ENCODE measurements at places on chromosomes 1 and 21.
A peak's percentile ranks its signal among the peaks of the same experiment; 100 is the strongest.

DNA sequence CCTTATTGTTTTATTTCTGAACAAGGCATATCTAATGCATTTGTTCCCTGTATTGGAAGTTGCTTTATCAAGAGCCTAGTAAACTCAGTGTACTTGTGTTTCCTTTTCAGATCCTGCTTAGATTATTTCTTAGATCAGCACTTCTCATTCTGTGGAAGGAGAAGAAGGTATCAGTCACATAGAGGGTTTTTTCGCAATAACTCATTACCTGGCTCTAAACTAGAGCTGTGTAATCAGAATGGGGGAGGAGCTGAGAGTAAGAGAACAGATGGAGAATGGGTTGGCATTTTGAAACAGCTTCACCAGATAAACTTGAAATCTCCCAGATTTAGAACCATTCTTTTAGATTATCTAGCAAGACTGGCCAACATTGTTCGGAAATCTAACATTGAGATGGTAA, 11.0 kb downstream of the AHCYL1 start:
- DNase-seq: no peak

DNA sequence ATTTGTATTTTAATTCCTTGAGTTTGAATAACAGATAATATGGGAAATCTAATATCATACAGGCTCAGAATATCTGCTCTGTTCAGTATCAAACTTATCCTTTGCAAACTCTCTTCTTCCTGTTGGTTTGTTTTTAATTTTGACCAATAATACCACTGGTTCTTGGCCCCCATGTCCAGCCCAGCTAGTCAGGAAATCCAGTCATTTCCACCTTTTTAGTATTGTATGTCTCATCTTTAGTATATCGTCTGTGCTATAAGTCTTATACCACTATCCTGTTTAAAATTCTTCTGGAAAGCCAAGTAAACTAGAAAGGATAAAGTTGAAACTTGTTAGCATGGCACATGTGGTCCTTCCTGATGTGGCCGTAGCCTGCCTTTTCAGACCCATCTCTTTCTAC, 10.7 kb downstream of the SCCPDH start:
- DNase-seq: no peak

DNA sequence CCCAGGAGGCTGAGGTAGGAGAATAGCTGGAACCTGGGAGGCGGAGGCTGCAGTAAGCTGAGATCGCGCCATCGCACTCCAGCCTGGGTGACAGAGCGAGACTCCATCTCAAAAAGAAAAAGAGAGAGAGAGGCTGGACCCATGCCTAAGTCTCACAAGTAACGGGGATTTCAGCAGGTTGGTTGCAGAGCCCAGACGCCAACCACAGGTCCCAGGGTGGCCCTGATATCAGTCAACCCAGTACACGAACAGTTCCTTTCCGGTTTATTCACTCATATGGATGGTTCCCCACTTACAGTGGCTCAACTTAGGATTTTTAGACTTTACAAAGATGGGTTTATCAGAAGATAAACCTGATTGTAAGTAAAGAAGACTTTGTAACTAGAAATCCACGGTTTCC, 40.9 kb downstream of the CLSTN1 start:
- DNase-seq: no peak

DNA sequence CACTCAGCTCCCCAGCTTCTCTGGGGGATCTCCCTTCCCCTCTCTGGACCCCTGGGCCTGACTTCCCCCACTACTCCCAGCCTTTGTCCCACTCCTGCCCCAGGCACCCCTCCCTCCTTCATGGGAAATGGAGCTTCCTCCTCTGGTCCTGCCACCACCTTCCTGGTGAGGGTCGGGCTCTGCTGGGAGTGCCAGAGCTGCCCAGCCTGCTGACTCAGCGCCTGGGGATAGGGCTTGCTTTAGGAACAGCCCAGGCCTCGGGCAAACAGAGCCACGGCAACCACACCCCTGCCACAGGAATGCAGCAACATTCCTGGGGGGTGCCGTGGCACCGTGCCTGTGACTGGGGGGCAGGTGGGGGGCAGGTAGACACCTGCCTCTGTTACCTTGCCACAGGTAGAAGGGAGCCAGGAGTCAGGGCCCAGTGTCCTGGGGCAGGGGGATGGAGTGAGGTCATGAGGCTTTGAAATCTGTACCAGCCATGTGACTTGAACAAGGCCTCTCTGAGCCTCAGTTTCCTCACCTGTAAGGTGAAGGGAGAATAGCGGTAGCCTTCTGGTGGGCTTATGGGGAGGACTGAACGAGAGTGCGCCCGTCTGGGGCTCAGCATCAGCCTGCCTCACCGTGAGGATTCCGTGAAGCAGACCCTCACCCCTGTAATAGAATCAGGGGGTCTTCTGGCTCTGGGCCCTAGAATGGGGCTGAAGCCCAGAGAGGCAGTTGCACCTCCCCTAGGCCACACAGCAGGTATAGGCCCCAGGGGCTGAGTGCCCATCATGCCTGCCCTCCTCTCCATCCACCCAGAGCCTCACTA, 17.8 kb upstream of the EPHA2 start:
- DNase-seq: no peak

GRCh38 chr1:117295001-117295400, 72.2 kb upstream of the MAN1A2 start:
- DNase-seq: no peak

DNA sequence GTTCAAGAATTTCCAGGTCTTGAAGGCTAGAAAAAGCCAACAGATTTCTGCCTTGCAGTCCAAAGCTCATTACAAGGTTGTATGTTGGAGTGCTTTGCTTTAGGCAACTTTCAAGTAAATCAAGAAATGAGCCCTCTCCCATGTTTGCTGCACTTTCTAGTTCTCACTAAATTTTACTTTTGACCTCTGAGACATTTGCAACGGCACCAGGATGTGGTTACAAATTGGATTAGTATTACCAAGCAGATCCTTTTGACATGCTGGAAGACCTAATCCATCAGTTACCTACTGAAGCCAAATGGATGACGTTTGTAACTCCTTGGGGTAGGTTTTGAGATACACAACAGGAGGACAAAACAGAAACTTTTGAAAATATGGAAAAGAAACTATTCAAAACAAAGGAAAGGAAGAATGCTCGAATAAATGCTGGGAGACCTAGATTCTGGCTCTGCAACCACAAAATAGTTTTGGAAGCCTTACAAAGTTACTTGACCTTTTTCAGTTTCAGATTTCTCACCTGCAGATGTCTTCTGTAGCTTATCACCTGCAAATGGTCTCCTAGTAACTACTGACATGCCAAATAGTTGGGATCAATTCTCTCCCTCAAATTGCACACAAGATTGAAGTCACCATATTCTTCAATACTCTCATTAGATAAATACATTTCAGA, 251.7 kb upstream of the ADGRL2 start:
- DNase-seq: no peak

DNA sequence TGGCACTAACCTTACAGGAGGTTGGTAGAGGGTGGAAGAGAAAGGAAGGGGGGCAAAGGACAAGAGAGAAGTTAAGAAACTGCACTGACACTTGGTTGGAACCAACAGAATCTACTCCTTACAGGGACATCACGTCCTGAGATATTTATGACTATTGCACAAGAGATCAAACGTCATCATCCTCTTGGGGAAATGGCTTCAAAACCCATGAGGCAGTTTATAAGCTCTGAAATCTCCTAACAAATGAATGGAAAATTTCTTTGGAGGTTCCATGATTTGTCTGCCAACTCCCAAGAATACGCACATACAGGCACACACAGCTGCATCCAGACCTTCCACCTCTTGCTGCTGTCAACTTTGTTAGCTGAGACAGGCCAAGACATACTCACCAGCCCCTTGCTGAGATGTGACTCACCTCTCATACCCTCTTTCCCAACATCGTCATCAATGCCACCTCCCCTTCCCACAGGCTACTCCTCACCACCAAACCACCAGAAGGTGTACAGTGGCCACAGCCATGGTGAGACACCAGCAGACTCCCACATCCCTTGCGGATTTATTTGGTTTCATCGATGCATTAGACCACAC, 135.5 kb downstream of the SETD4 start:
- no peak for DNase-seq

DNA sequence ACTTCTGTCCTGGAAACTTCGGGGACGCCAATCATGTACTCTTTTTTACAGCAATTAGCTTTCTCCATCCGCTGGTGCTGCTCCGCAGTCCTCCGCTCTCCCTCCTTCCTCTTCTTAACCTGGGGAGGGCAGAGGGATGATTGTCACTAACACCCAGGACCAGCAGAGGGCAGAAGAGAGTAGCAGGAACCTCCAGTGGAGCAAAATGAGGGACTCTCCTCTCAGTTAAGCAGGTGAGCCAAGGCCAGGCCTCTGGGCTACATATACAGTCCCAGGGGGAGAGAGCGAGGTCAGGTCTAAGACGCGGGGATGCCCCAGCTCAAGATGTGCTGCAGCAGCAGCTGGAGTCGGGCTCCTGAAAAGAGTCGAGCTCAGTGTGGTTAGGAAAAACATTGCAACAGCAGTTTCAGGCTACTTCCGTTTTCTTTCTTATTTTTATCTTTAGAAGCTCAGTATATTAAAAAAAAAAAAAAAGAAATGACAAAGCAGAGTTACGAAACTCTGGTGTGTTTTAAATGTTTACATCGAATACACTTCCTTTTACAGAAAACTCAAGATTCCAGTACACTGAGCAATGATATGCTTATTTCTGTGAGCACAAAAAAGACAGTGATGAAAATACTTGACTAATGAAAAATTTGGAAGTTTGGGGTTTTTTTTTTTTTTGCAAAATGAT, 25.7 kb upstream of the NLRP3 start:
- DNase-seq: peak; percentile 72
